ENCODE measurements at places on chromosomes 7 and 10.

- no peak for DNase-seq
Measured at GRCh38 chr7:82110146-82110840, 333.3 kb downstream of the CACNA2D1 start.

DNA sequence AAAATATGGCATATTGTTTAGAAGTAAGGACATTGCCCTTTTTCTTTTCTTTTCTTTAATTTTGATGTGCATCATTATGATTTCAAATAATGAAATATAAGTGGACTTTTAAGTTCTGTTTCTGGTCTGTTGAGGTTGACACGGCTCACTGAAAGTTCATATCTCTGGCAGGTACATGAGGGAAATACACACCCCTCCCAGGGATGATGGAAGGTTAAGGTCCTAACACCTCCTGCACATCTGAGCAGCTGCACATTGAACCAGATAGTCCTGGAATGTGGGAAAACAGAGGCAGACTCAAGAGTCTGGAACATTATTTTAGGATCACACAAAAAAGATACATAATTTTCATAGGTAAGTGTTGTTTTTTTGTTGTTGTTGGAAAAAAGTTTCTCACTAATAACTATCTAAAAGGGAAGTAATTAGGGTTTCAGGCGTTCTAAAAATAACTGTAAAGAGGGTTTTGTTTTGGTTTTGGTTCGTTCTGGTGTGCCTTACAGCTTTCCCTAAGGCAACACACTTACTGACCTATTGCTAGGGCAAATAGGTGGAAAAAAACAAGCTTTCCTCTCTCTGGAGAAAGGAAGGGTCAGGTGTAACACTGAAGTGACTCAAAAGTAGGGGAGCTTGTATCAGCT is 201.2 kb upstream of the PRKCQ start:
- no peak for DNase-seq

- peak; percentile 20 for DNase-seq
Measured at GRCh38 chr10:66176772-66177171, 749.1 kb upstream of the LRRTM3 start.

GRCh38 chr7:152624228-152624627 is 51.7 kb downstream of the XRCC2 start:
- DNase-seq, result no peak

GRCh38 chr7:36129048-36129534 is 24.0 kb upstream of the EEPD1 start:
- no peak for DNase-seq

GRCh38 chr7:70132226-70132851 is 534.1 kb downstream of the AUTS2 start:
- no peak for DNase-seq

GRCh38 chr7:20799566-20800366 is 13.1 kb upstream of the SP8 start:
- no peak for DNase-seq

DNA sequence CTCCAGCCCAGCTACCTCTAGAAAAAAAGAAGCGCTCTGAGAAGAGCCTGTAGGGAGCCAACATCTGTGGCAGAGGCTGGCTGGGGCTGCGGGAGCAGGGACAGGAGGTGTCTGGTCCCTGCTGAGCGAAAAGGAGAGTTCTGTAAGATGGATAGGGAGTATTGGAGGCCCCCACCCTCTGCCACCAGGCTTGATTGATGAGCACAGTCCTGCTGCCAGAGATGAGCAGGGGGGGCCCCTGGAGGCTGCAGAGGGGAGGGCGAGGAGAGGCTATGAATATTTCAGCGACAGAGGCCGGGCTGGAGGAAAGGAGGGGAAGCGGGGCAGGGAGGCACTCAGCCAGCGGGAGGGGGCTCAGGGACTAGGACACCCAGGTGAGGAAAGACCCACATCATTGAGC is 44.5 kb upstream of the HSPB1 start:
- no peak for DNase-seq

- no peak for DNase-seq
Measured at GRCh38 chr7:140275069-140275965, 98.5 kb upstream of the KDM7A start.

GRCh38 chr7:41046221-41046761 is 656.6 kb downstream of the INHBA start:
- no peak for DNase-seq

DNA sequence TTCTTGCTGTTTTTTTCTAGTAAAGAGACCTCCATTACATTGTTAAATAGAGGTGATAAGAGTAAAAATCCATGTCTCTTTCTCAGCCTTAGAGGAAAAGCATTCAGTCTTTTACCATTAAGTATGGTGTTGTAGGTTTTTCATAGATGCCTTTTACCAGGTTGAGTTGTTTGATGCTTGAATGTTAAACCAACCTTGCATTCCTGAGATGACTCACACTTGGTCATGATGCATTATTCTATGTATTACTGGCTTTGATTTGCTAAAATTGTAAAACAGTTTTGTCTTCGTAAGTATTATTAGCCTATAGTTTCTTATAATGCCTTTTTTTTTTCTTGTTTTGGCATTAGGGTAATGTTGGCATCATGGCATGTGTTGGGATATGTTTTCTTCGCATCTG is 90.0 kb downstream of the ANKRD61 start:
- DNase-seq, result no peak

- no peak for DNase-seq
Measured at GRCh38 chr7:127114742-127115265, 137.9 kb downstream of the GRM8 start.

- no peak for DNase-seq
Measured at GRCh38 chr10:6229746-6230145, 27.0 kb downstream of the PFKFB3 start.

DNA sequence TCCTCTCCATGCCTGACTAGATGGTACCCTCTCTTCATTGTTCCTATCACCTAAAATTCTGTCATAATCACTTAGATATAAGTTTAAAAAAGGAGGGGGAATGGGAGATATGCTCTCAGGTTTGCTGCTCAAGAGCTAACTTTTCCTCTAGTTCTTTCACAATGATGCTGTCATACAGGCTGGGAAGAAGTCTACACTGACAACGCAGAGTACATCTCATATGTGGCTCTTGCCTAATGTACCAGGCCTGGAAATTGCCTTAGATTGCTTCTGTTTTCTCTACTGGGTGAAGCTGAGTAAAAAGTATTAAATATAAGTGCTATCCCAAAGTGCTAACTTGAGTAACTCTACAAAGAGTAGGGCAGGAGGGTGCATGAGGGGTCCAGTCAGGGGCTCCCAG is 43.8 kb upstream of the BET1 start:
- no peak for DNase-seq

DNA sequence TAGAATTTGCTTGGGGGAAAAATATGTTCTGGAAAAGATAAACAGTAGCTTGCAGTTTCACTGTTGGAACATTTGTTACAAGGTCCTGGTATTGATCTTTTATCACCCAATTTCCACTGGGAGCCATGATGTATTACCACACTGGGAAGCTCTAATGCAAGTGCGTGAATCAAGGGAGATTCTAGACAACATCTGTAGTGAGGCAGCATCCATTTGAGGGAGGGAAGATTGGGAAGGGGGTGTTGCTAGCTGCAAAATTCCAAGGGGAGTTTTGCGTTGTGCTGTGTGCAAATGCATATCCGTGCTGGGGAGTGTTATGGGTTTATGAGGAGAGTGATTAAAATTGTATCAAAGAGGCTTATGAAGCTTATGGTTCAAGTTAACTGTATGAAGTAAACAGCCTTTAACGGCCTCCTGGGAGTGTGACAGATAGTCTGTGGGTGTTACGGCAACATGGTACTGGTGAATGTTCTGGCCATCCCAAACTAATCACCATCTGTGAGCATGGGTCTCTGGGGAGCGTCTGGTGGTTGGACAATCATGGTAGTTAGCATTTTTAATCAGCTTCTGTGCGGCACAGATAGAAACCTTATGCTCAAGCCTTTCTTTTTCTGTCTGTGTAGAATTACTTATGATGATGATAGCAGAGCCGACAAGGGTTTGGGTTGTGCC is 601.9 kb upstream of the GALNT17 start:
- no peak for DNase-seq

DNA sequence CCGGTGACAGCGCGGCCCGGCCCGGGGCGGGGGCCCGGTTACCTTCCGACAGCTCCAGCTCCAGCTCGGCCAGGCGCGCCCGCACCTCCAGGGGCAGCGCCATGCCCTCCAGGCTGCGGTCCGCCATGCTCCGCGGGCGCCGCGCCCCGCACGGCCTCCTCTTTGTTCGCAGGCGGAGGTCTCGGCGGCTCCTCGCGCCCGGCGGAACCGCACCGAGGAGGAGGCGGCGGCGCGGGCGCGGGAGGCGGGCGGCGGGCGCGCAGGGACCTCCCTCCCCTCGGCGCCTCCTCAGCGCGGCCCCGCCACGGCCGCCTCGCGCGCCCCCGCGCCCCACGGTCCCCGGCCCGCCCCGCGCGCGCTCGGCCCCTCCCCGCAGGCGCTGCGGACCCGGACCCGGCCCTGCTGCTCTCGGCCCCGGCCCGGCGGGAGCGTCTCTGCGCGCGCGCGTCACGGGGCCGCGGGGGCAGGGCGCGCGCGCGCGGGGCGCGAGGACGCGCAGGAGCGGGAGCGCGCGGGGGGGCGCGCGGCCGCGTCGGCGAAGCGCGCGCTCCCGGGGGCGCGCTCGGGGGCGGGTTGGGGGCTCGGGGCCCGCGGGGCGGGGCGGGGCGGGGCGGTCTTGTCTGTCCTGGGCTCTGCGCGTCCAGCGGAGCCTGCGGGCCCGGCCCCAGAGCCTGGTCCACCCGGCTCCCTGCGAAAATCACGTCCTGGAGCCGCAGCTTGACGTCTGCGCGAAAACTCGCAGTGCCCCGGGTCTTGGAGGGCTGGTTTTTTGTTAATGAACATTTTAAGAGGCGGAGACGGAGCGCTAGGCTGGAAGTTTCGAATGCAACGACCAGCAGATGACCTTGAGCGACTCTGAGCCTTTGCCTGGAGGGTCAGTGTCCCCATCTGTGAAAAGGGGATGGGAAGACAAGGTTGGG is at the start of gene DIP2C:
Gene DIP2C (minus strand): TSS at position 217 of the 920 bp plus-strand sequence. CDS start 90 bp downstream, at position 127.
- DNase-seq, result peak; percentile 41

- no peak for DNase-seq
Measured at GRCh38 chr7:117673839-117674238, 194.0 kb downstream of the CFTR start.

- DNase-seq, result no peak
Measured at GRCh38 chr7:15612205-15612604, 50.4 kb upstream of the AGMO start.

GRCh38 chr10:98394851-98395440 is 20.0 kb downstream of the PYROXD2 start:
- DNase-seq, result no peak

DNA sequence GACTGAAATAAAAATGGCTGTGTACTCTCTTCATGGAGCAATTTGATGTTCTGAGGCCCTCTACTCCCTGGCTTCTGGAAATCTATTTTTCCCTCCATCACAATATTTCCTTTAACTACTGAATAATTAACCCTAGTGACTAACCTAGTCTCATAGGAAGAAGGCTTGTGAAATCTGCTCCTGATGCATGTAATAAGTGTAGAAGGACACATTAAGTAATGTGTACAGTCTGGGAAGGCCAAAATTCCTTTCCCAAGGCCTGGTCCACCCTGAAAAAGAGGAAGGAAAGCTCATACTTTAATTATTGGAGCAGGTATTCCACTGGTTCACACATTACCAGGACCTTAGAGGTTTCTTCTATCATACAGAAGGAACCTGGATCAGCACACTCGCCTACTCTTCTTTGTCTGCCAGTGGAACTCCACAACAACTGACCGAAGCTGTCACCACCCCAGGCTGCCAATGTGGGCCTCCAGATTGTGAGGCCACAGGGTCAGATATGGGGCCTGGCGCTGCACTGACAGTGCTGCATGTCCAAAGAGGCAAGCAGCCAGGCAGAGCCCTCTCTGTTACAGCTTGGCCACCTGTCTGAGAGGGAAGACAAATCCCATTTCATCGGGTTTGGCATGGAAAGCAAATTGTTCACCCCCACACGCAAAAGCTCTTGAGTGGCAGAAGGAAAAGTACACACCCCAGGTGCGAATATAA is 54.4 kb upstream of the FAM133B start:
- no peak for DNase-seq

DNA sequence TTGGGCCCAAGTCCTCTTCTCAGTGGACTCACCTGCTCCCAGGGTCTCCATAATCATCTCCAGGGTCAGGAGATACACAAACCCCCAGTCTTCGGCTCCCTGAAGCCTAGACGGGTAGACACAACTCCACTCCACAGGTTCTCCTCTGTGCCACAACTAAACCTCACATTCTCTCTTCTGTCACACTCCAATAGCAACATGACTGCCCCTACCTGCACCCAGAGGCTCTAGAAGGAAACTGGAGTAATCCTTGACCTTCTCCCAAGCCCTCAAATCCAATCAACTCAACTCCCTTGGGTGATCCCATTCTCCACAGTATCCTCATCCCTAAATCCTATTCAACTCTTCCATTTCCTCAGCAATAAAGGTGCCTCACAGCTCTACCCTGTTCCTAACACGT is 16.2 kb downstream of the HNRNPF start:
- no peak for DNase-seq

DNA sequence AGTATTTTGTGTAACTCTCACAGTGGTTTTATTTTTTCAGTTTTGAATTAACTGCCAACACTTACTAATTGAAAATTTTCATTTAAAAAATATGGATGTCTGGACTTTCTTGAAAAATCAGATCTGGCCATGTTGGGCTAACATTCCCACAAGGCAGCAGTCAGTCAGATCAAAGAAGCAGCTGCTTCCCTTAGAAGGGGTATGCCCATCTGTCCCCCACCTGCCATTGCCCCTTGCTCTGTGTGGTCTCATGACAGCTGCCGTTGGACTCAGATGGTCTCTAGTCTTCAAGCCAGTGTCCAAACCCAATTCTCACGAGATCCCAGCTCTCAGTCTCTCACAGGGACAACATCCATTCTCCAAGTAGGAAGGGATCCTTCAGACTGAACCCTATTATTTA is 212.1 kb upstream of the GHITM start:
- DNase-seq, result no peak

GRCh38 chr10:42986633-42987032 is 90.2 kb upstream of the RET start:
- DNase-seq, result no peak

- DNase-seq, result no peak
Measured at GRCh38 chr10:76119036-76119435, 687.6 kb downstream of the LRMDA start.

GRCh38 chr7:11127114-11127785 is 153.6 kb downstream of the PHF14 start:
- no peak for DNase-seq

GRCh38 chr7:17554341-17555015 is 256.0 kb downstream of the AHR start:
- no peak for DNase-seq

DNA sequence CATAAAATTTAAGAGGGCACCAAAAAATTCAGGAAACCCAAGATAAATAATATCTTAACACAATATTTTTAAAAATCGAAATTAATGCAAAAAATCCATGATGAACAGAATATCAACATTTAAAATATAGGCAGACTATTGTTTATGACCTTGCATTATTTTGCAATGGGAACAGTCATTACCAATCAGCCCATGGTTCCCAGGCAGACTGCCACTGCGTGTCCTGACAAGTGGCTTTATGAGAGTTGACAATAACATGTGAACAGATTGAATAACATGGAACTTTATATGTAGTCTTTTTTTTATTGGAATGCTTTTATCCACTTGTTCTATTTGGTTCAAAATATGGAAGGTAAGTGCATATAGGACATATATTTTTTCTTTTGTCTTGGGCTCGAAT is 3.1 kb upstream of the AVPI1 start:
- no peak for DNase-seq

- no peak for DNase-seq
Measured at GRCh38 chr7:143372070-143372469, 9.1 kb upstream of the ZYX start.
